ENCODE measurements at places on chromosomes 13 and 19.

- no peak for DNase-seq
Measured at GRCh38 chr13:59094181-59094580, 1069.5 kb downstream of the DIAPH3 start.

GRCh38 chr13:75324413-75324940, 157.5 kb downstream of the TBC1D4 start:
- no peak for DNase-seq

- no peak for DNase-seq
Measured at GRCh38 chr13:39811051-39811450, 155.6 kb downstream of the COG6 start.

GRCh38 chr13:40984668-40985366, 34.3 kb downstream of the ELF1 start:
- DNase-seq: no peak

Measured in stimulated activated CD8-positive, alpha-beta memory T cell treated with anti-CD3 and anti-CD28 coated beads, Interleukin-4, amount 100 ng/mL, for 1 hour (primary cell).